Spinal cord (tissue), 10 donors: ENCODE measurements at places on chromosomes 13 and 19.
A peak's percentile ranks its signal among the peaks of the same experiment; 100 is the strongest.

- no peak for DNase-seq
These were observed 178.4 kb downstream of the COL4A1 start for GRCh38 chr13:110128546-110128945.

DNA sequence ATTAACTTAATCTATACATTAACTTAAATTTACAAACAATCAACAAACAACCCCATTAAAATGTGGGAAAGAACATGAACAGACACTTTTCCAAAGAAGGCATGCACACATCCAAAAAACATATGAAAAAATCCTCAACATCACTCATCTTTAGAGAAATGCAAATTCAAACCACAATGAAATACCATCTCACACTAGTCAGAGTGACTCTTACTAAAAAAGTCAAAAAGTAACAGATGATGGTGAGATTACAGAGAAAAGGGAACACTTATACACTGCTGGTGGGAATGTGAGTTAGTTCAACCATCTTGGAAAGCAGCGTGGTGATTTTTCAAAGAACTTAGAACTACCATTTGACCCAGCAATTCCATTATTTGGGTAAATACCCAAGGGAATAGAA is 759.2 kb upstream of the SLITRK1 start:
- no peak for DNase-seq

DNA sequence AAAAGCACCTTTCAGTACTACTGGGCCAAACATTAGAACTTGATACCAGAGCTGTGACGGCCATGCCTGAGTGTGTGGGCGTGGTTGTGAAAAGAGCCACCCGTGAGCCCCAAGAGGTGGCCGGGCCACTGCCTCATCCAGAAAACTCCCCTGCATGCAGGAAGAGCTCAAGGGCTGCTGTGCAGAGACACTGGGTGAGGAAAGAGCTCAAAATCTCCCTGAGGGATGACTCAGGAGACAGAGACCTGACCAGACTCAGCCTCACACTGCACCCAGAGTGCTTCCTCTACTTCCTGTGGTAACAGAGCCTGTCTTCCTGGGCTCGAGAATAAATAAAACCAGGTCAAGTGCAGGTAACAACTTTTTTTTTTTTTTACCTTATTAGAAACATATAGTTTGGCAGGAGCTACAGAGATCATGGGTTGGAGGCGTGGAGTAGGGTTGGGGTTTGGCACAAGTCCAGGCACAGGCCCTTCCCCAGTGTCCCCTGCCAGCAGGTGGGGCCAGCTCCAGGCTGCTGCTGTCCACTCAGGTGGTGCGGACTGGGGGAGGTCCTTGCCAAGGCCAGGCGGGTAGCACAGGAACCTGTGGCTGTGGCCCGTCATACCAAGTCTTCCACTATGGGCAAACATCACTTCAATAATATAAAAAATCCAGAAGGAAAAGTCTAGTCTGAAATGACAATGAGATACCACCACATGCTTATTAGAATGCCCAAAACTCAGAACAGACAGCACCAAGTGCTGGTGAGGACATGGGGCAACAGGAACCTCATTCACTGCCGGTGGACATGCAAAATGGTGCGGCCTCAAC is 25.5 kb downstream of the ELL start:
- no peak for DNase-seq

DNA sequence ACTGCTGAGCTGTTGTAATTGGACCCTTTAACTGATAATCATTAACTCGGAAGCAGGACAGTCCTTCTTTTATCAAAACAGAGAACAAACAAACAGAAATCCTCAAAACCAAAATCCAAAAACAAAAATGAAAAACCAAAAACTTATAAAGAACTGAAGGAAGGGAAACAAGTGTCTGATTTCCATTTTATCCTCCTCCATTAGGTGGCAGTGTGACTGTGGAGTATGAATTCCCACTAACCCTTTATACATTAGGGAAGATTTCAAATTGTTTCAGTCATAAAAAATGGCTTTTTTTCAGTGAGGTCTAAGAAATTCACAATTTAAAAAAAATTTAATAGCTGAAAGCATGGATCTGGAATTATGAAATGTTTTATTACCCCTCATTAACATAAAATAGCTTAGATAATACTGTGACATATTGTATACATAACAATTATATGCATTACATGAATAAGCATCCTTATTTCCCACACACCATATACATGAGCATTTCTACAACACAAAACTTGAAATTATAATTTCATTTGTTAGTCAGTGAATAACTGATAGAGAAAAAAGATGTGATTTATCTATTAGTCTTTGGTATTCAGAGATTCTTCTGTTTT is 1074.3 kb upstream of the PCDH9 start:
- peak; percentile 56 for DNase-seq

DNA sequence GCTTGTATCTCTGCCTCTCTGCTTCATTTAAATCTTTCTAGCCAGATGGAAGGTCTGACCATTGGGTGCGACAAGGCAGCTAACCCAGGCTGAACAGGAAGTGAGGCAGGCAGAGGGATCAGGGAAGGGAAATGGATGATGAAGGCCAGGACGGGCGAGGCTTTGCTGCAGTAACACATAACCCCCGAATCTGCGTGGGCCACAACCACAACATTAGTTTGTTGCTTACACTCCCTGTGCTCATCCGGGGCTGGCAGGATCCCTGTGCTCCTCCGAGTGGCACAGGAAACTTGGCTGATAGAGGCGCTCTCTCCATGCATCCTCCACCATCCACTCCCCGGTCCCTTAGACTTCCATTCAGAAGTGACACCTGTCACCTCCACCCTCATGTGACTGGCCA is 1.1 kb upstream of the FLT3LG start:
- no peak for DNase-seq

DNA sequence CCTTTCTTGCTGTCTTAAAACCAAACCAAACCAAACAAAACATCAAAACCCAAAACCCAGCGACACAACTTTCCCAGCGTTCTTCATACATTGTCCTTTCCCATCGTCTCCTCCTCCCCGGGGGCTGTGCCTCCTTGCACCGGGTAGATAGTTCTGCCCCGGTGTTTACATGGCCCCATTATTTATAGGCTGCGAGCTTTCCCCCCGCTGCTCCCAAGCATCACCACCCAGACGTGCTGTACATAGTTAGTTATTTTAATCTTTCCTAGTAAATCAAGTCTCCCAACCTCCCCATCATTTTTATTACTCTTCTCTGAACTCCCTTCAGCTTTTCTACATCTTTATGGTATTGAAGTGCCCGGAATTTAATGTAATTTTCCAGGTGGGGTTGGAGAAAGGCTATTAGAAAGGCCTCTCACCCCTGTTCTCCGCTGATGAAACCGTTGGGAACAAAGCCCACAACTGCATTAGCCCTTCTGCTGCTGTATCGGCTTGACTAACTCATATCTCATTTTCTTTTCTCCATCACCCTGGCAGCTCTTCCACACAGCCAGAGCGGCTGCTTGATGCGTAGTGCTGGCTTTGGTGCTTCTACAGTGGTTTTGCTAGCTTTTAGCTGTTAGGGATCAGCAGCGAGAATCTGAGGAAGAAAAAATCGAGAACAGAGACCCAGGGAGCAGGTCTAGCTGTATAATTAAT is 53.1 kb downstream of the FGF9 start:
- no peak for DNase-seq

DNA sequence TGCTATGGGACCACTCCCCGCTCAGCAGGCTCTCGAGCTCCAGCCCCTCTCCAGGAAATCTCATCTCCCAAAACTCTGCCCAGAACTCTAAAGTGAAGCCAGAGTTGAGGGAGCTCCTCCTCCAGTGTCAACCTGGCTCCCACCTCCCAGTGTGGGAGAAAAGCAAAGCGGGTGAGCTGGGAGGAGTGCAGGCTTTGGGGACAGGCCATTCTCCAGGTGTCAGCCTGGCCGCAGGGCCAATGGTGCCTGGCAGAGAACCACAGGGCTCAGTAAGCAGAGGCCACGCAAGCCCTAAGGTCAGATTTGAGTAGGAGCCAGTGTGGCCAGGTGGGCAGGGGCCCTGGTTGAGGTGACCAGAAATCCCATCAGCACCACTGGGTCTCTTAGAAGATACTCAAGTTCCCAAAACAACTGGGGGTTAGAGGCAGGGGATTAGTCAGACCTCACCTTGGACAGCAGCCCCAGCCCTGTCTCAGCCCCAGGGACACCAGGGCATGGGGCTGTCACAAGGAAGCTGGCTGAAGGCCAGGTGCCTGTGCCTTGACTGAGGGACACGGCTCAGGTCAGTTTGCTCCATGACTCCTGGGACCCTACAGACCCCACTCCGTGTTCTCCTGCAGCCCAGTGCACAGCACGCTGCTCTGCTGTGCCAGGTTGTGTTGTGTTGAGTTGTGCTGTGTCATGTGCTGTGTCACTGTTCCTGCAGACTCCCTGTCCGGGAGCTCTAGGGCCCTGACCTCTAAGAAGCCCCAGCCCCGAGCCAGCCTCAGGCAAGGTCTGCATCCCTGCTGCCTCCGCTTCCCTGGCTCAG is 2.8 kb upstream of the ZNF181 start:
- DNase-seq, result no peak

GRCh38 chr13:108609353-108609752 is 20.1 kb upstream of the MYO16 start:
- DNase-seq, result no peak

DNA sequence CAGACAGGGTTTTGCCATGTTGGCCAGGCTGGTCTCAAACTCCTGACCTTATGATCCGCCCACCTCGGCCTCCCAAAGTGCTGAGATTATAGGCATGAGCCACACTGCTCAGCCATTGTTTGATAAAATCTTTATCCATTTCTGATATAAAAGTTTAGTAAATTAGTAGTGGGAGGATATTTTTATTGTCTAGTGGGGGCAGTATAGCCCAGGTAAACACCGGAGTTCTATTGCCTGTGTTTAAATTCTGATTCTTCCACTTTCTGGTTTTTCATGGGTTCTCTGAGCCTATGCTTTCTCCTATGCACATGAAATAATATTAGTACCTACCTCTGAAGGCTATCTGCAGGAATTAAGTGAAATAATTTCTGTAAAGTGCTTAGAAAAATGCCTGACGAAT is 20.1 kb upstream of the ARHGEF18 start:
- DNase-seq, result no peak

DNA sequence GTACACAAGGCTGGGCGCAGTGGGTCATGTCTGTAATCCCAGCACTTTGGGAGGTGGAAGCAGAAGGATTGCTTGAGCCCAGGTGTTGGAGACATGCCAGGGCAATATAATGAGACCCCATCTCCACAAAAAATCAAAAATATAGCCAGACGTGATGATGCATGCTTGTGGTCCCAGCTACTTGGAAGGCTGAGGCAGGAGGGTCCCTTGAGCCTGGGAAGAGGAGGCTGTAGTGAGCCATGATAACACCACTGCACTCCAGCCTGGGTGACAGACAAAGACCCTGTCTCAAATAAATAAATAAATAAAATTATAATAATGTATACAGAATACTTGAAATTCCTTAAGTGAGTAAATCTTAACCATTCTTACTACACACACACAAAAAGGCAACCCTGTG is 127.7 kb downstream of the SPRY2 start:
- DNase-seq, result no peak
